Activated naive CD4-positive, alpha-beta T cell (primary cell): ENCODE measurements at places on chromosomes 1 and 21.

- DNase-seq = no peak
Observed at GRCh38 chr1:184506481-184506880, 119.7 kb downstream of the C1orf21 start.

- no peak for DNase-seq
Observed at GRCh38 chr1:119917304-119918055, 21.2 kb upstream of the ADAM30 start.

- no peak for DNase-seq
Observed at GRCh38 chr1:162732566-162733335, 57.8 kb upstream of the HSD17B7 start.

DNA sequence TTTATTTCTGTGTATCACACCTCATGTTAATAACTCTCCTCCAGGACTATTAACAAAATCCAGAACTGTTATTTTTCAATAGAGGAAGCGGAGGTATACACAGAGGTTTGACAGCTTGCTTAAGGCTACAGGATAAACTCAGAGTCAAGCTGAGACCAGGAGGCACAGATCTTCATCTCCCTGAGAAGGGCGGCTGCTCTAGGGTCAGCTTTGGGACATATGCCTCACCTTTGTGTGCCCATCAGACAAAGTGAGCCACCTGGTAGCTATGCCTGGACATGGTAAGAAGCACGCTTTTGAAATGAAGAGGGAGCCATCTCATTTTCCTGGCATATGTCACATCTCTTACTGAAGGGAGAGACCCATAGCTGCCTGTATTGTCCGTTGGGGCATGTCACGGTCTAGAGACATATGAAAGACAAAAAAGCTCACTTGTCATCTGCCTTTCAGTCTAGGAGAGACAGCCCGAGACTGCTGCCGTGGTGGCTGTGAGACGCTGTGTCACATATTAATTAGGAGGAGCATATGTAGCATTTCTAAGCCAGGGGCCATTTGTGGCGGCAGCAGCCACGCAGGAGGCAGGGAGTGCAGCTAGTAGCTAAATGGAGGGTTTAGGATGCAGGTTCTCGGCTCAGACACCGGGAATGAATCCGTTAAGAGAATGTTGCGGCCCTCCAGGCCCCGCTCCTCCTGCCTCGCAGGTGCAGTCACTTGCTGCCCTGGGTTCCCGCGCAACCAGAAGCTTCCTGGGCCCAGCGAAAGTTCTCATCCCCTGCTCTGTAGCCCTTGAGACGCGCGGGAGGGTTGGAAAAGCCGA lies 161.3 kb upstream of the C1orf21 start:
- DNase-seq = no peak

GRCh38 chr1:98001764-98002163 lies 80.9 kb upstream of the DPYD start:
- no peak for DNase-seq
